ENCODE measurements at places on chromosomes 3 and 15. TPM values are rescaled to one million over a fixed set of nuclear protein-coding genes. Genes with fewer than 3 reads are reported as not detected.

EXOSC7 gene
- 49.5 TPM for total RNA-seq

DNAH1 gene
- total RNA-seq: 20.2 TPM

HDDC3 gene
- 26.9 TPM for total RNA-seq

FGF7 gene
- not detected for total RNA-seq

DNA sequence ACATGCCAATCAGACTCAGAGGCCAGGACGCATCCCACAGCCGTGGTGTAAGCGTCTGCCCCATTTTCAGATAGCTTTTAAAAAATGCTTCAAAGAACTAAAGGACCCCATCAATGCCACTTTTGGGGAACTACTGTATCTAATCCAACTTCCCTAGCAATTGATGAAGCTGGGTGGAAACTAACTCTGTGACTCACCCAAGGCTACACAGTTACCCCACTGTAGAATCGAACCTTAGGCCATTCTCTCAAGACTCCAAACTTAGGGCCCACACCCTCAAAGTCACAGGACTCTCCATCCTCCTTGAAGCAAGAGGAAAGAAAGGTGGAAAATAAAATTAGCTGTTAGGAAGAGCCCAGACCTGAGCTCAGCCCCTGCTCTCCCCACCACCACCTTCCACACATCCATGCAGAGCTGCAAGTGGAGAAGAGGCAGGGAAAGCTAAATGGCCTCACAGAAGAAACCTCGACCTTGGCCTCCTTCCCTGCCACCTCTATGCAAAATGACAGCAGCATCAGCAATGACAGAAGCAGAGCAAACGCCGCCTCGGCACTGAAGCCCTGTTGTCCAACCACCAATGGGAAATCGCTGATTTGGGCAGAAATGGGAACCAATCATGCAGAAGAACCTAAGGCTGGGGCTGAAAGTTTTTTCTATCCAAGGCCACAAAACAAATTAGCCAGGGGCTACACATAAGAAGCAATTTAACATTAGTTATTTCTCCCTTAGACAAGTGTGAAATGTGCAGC is 22.2 kb downstream of the ANP32A start:
- H3K27me3 ChIP-seq: no peaks in the 10 kb centered on the region
- H3K27ac ChIP-seq: peak overlapping the region; percentile 9
- H3K36me3 ChIP-seq: peaks cover 27% of the 10 kb centered on the region
- no peak for DNase-seq
- H3K4me1 ChIP-seq: peaks cover 87% of the 10 kb centered on the region
- no peak overlapping the region for H3K4me3 ChIP-seq

GRCh38 chr3:15318661-15319060 is 13.7 kb downstream of the SH3BP5 start:
- H3K4me1 ChIP-seq: peaks cover 30% of the 10 kb centered on the region
- no peak overlapping the region for H3K27ac ChIP-seq
- DNase-seq: no peak

GRCh38 chr15:73908030-73908821 is 18.0 kb upstream of the LOXL1 start:
- H3K4me3 ChIP-seq: no peak overlapping the region
- H3K4me1 ChIP-seq: peaks cover 27% of the 10 kb centered on the region
- peak; percentile 87 for DNase-seq
- peak overlapping the region; percentile 37 for H3K27ac ChIP-seq
- no peaks in the 10 kb centered on the region for H3K27me3 ChIP-seq

GRCh38 chr3:42010530-42010929 is 48.6 kb upstream of the ULK4 start:
- H3K4me3 ChIP-seq: no peak overlapping the region
- peaks cover 5% of the 10 kb centered on the region for H3K36me3 ChIP-seq
- no peak overlapping the region for H3K27ac ChIP-seq
- DNase-seq: no peak
- H3K4me1 ChIP-seq: peaks cover 21% of the 10 kb centered on the region
- H3K27me3 ChIP-seq: no peaks in the 10 kb centered on the region

- no peaks in the 10 kb centered on the region for H3K4me1 ChIP-seq
- H3K36me3 ChIP-seq: no peaks in the 10 kb centered on the region
- no peak overlapping the region for H3K4me3 ChIP-seq
- no peak overlapping the region for H3K27ac ChIP-seq
- DNase-seq: no peak
- H3K27me3 ChIP-seq: no peaks in the 10 kb centered on the region
These were observed 24.4 kb downstream of the CORO2B start for GRCh38 chr15:68603216-68603595.

- H3K27ac ChIP-seq: peak overlapping the region; percentile 71
- peaks cover 88% of the 10 kb centered on the region for H3K4me1 ChIP-seq
- H3K36me3 ChIP-seq: peaks cover 86% of the 10 kb centered on the region
- DNase-seq: no peak
- H3K4me3 ChIP-seq: no peak overlapping the region
These were observed 25.8 kb downstream of the ARHGEF3 start for GRCh38 chr3:56775838-56776555.

- H3K36me3 ChIP-seq: peaks cover 8% of the 10 kb centered on the region
- H3K4me3 ChIP-seq: peak overlapping the region; percentile 89
- H3K27me3 ChIP-seq: peaks cover 6% of the 10 kb centered on the region
- no peak for DNase-seq
These were observed 631 bp upstream of the MFGE8 start for GRCh38 chr15:88913850-88914169.

DNA sequence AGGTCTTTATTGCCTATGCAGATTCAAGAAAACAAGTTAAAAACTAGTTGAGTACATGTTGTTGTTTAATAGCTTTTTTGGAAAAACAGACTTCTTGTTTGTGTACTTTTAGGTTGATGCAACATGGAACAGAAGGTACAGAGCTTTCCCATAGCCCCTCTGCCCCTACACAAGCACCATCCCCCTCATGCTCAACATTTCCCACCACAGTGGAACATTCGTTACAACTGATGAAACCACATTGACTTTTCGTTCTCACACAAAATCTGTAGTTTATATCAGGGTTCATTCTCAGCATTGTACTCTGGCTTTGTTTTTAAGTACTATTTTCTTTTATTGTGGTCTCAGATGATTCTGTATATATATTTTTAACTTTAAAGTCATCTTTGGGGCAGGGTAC is 1054.6 kb downstream of the NTRK3 start:
- no peak overlapping the region for H3K27ac ChIP-seq
- DNase-seq: no peak
- no peaks in the 10 kb centered on the region for H3K27me3 ChIP-seq
- no peaks in the 10 kb centered on the region for H3K36me3 ChIP-seq

DNA sequence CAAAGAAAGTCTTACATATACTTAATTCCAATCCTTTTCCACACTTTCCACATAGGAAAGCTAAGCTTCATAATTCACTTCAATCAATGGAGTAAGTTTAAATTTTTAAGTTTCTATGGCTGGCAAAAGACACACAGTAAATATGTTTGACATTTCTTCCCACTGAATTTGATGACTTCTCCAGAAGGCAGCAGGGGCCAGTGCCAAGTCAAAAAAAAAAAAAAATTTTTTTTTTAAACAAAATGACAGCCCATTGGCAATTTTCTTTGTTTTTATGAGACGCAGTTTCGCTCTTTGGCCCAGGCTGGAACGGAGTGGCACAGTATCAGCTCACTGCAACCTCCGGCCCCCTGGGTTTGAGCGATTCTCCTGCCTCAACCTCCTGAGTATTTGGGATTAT is 28.7 kb downstream of the ATP13A3 start:
- H3K4me1 ChIP-seq: no peaks in the 10 kb centered on the region
- peaks cover 23% of the 10 kb centered on the region for H3K36me3 ChIP-seq
- no peak overlapping the region for H3K4me3 ChIP-seq
- no peak overlapping the region for H3K27ac ChIP-seq
- no peaks in the 10 kb centered on the region for H3K27me3 ChIP-seq

GRCh38 chr3:16877505-16877904 is 7.2 kb upstream of the PLCL2 start:
- H3K36me3 ChIP-seq: no peaks in the 10 kb centered on the region
- H3K4me3 ChIP-seq: no peak overlapping the region
- H3K27me3 ChIP-seq: peaks cover 13% of the 10 kb centered on the region

- H3K36me3 ChIP-seq: peaks cover 29% of the 10 kb centered on the region
- no peak overlapping the region for H3K27ac ChIP-seq
- no peak overlapping the region for H3K4me3 ChIP-seq
- H3K4me1 ChIP-seq: no peaks in the 10 kb centered on the region
- no peak for DNase-seq
- no peaks in the 10 kb centered on the region for H3K27me3 ChIP-seq
These were observed 56.5 kb upstream of the MYO5C start for GRCh38 chr15:52352086-52352485.

DNA sequence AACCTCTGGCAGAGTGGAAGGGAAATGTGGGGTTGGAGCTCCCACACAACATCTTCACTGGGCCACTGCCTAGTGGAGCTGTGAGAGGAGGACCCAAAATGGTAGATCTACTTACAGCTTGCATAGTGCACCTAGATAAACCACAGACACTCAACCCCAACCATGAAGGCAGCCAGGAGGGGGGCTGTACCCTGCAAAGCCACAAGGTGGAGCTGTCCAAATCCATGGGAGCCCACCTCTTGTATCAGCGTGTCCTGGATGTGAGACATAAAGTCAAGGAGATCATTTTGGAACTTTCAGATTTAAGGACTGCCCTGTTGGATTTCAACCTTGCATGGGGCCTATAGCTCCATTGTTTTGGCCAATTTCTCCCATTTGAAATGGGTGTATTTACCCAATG is 20.9 kb downstream of the TP63 start:
- no peak overlapping the region for H3K27ac ChIP-seq
- H3K4me1 ChIP-seq: no peaks in the 10 kb centered on the region
- DNase-seq: no peak
- no peaks in the 10 kb centered on the region for H3K27me3 ChIP-seq

DNA sequence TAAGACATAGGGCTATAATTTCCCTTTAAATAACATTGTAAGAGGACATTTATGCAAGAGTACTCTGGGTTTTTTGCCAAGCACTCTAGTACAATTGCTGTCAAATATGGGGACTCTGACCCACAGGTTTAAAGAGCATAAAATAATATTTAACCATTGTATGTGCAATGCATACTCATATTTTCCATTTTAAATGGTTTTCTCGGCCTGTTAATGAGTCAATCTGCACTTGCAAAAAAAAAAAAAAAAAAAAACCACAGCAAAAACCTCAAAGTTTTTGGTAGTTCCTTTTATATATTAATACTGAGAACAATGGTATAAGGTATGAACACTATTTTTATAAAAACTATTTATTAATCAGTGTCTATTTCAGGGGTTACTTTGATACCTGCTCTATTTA is 304.0 kb upstream of the CBLB start:
- H3K27ac ChIP-seq: peak overlapping the region; percentile 28
- no peak overlapping the region for H3K4me3 ChIP-seq
- peaks cover 47% of the 10 kb centered on the region for H3K36me3 ChIP-seq
- no peak for DNase-seq
- H3K4me1 ChIP-seq: peaks cover 66% of the 10 kb centered on the region

DNA sequence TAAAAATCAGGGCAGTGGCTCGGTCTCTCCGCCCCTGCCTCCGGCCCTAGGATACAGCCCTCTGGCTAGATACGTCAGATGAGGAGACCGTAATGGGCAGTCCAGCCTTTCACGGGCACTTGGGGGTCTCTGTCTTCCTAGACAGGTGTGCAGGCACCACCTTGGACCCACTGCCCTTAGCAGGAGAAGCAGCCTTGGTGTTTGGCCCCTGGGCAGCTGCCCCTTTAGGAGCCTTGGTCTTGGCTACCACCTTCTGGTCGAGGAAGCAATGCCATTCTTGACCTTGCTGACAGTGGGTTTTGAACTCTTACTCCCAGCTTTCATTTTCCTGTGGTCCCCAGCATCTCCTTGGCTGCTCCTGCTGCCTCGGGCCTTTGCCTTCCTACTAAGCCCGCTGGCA is 149.7 kb upstream of the FRMD4B start:
- no peak overlapping the region for H3K27ac ChIP-seq
- no peak overlapping the region for H3K4me3 ChIP-seq
- no peak for DNase-seq
- H3K36me3 ChIP-seq: no peaks in the 10 kb centered on the region
- H3K27me3 ChIP-seq: peaks cover 7% of the 10 kb centered on the region

DNA sequence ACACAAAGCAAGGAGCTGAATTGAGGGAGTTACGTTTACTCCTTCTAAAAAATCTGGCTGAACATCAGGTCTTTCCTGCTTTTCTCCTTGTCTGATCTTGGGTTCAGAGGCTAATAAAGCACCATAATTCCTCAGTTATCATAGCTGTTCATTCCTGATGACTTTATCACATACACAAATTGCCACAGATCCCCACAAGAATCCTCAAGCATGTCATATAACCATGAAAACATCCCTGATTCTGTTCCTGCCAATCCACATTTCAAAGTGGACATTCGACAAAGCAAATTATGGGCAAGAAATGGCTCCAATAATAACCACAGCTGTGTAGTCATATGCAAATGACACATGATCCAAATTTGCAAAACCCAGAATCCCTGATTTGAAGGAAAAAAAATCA is 321.3 kb downstream of the MEX3B start:
- no peaks in the 10 kb centered on the region for H3K4me1 ChIP-seq
- no peak for DNase-seq
- H3K27ac ChIP-seq: no peak overlapping the region
- no peaks in the 10 kb centered on the region for H3K27me3 ChIP-seq
- no peak overlapping the region for H3K4me3 ChIP-seq

- H3K27ac ChIP-seq: no peak overlapping the region
- no peaks in the 10 kb centered on the region for H3K36me3 ChIP-seq
- peaks cover 13% of the 10 kb centered on the region for H3K27me3 ChIP-seq
- no peak overlapping the region for H3K4me3 ChIP-seq
These were observed 149.9 kb downstream of the OR4M2 start for GRCh38 chr15:22229990-22230819.

DNA sequence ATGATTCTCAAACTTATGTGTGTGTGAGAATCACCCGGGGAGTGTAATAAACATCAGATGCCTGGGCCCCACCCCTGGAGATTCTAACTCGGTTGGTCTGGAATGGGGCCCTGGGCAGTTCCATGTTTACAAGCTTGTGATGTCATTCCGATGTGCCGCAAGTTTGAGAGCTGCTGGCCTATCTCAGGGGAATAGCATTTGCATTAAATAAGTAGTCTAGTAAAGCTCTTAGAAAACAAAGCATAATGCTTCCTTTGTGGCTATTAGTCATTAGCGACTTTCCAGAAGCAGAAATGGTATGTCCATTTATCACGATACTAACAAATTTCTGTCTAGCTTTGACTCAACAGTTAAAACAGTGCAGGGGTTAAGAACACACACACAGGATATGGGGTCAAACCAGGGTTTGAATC is 20.9 kb downstream of the PGBD4 start:
- H3K4me3 ChIP-seq: no peak overlapping the region
- H3K27me3 ChIP-seq: peaks cover 18% of the 10 kb centered on the region

GRCh38 chr3:94481226-94481898 is 418.5 kb downstream of the NSUN3 start:
- DNase-seq: no peak
- H3K4me1 ChIP-seq: no peaks in the 10 kb centered on the region
- no peak overlapping the region for H3K4me3 ChIP-seq
- H3K27ac ChIP-seq: no peak overlapping the region
- no peaks in the 10 kb centered on the region for H3K36me3 ChIP-seq
- no peaks in the 10 kb centered on the region for H3K27me3 ChIP-seq

DNA sequence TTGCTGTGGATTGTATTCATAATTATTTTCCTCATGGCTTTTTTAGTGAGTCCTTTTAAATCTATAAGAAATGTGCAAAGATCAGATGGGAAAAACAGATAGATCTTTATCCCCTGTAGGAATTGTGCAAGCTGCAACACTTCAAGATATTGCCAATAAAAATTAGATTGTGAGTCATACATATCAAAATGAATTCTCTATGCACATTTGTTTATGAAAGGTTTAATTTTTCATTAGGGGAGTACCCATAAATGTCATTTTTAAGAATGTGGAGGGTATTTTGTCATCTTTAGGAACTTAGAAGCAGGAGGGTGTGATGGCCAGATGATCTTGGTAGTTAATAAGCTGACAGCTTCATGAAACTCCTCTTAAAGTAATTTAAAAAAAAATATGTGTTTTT is 2.9 kb downstream of the PIAS1 start:
- H3K4me3 ChIP-seq: no peak overlapping the region
- H3K36me3 ChIP-seq: peaks cover 15% of the 10 kb centered on the region
- H3K27ac ChIP-seq: no peak overlapping the region
- no peak for DNase-seq
